T-cell (primary cell): ENCODE measurements at places on chromosomes 7 and 10. TPM values are rescaled to one million over a fixed set of nuclear protein-coding genes. Genes with fewer than 3 reads are reported as not detected.

DNA sequence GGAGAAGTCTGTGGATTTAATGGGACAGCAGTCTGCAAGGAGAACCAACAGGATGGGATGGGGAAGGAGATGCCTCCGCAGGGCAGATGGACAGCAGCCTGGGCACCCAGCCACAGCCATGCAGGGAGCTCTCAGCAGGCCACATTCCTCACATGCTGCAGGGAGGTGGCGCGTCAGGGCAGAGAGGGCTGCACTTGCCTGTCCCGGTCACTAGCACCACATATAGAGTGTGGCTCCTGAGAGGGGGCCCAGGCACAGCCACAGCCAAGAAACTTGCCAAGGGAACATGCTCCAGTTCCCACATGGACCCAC lies 86.8 kb upstream of the ZMIZ1 start:
- H3K4me3 ChIP-seq: no peak overlapping the region
- H3K4me1 ChIP-seq: no peaks in the 10 kb centered on the region
- no peak overlapping the region for H3K27ac ChIP-seq

GRCh38 chr7:130008941-130009847 lies 42.0 kb downstream of the ZC3HC1 start:
- H3K4me3 ChIP-seq: no peak overlapping the region
- H3K4me1 ChIP-seq: no peaks in the 10 kb centered on the region
- H3K27ac ChIP-seq: no peak overlapping the region
- no peak for DNase-seq
- no peaks in the 10 kb centered on the region for H3K36me3 ChIP-seq
- no peaks in the 10 kb centered on the region for H3K27me3 ChIP-seq

DNA sequence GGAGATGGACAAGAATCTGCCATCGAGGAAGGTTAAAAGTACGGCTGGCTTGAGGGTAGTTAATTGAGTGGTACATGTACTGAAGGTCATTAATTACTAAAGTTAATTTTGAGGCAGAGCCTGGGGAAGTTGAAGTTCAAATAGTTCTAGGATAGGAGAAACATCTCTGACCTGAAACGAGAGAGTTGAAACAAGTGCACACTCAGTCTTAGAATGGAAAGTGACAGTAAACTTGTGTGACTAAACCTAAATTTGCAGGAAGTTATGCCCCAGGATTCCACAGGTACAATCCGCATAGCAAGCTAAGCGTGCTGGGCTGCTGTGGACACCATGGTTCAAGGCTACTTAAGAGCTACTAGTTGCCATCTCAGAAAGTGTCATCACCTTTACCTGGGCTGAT lies 209.9 kb downstream of the CHCHD3 start:
- no peak overlapping the region for H3K27ac ChIP-seq
- H3K27me3 ChIP-seq: no peaks in the 10 kb centered on the region
- no peak for DNase-seq

DNA sequence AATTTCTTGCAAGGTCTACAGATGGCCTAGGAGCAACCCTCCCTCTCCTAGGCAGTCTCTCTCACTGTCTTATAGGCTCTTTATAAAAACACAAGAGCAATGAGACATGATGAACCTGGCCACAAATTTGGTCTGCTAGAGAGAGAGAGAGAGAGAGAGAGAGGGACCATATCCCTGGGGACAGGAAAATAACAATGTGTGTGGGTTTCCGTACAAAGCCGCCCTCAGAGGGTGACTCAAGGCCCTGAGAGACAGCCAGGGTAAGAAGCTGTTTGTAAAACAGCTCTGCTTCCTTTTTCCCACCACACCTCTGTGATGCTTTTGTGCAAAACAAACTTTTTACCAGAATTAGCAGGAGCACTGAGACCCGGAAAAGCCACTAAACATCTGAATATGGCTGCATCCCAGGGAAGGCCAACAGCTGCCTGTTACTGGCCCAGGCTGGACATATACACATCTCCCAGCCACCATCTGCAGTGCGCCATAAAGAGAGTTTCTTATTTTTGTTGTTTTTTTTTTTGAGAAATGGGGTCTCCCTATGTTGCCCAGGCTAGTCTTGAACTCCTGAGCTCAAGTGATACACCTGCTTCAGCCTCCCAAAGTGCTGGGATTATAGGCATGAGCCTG lies 18.4 kb downstream of the GIMAP5 start:
- H3K4me1 ChIP-seq: peaks cover 48% of the 10 kb centered on the region
- no peaks in the 10 kb centered on the region for H3K36me3 ChIP-seq
- H3K27ac ChIP-seq: peak overlapping the region; percentile 77
- no peaks in the 10 kb centered on the region for H3K27me3 ChIP-seq

DNA sequence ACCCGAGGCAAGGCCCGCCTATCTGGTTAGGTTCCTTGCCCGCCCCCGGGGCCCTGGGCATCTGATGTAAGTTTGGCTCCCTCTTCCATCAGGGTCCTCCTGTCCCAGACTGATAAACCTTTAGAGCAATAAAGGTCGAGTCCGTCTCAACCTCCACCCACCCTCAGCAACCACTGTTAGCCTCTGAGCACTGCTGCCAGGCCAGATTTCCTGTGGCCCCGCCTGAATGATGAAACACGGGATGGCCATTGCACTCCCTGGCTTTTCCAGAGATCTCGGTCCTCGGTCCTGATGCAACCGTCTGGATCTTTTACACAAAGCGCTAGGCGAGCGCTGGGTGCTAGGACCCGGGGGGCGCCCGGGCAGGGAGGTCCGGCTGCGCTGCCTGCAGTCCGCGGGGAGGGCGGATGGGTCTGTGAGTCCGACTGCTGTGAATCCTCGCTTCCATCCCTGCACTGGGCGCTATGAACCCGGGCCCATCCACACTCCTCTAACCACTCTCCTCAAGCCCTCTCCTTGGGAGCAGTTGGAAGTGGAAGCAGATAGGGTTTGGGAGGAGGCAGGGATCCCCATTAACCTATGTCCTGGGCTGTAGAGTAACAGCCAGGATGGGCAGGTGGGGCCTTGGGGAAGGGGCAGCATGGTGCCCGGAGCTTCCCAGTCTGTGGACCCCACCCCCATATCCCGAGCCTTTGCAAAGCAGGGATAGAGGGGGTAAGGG lies 875 bp upstream of the DDIT4 start:
- H3K4me3 ChIP-seq: peak overlapping the region; percentile 87
- H3K4me1 ChIP-seq: peaks cover 48% of the 10 kb centered on the region
- H3K36me3 ChIP-seq: peaks cover 6% of the 10 kb centered on the region
- no peak for DNase-seq
- no peaks in the 10 kb centered on the region for H3K27me3 ChIP-seq
- peak overlapping the region; percentile 53 for H3K27ac ChIP-seq

GRCh38 chr7:17367502-17367901 lies 69.0 kb downstream of the AHR start:
- H3K27me3 ChIP-seq: no peaks in the 10 kb centered on the region
- H3K4me3 ChIP-seq: no peak overlapping the region
- H3K27ac ChIP-seq: no peak overlapping the region
- no peaks in the 10 kb centered on the region for H3K36me3 ChIP-seq
- DNase-seq: no peak

DNA sequence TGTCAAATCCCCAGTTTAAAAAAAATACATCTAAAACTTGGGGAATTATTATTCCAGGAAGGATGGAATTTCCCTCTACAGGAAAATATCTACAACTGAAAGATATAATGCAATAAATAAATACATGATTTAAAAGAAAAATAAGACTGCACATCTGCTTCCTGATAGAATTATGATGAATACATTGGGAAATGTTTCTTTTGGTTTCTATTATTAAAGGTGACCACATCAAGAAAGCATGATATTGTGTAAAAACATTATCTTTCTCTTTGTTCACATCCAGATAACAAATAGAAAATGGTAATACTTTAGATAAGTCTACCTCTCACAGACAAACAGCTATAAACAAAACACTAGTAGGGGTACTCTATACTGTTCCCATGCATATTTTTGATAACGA lies 19.2 kb downstream of the SEMA3D start:
- no peak overlapping the region for H3K4me3 ChIP-seq
- H3K27ac ChIP-seq: no peak overlapping the region
- H3K36me3 ChIP-seq: no peaks in the 10 kb centered on the region
- H3K4me1 ChIP-seq: no peaks in the 10 kb centered on the region

- no peak overlapping the region for H3K4me3 ChIP-seq
- no peaks in the 10 kb centered on the region for H3K36me3 ChIP-seq
- no peak for DNase-seq
Observed at GRCh38 chr10:100307684-100308083, 21.2 kb upstream of the BLOC1S2 start.

GRCh38 chr10:84429926-84430520 lies 101.6 kb downstream of the CCSER2 start:
- peak; percentile 49 for DNase-seq
- no peaks in the 10 kb centered on the region for H3K36me3 ChIP-seq
- H3K4me1 ChIP-seq: no peaks in the 10 kb centered on the region
- no peak overlapping the region for H3K4me3 ChIP-seq
- no peaks in the 10 kb centered on the region for H3K27me3 ChIP-seq
- no peak overlapping the region for H3K27ac ChIP-seq

DNA sequence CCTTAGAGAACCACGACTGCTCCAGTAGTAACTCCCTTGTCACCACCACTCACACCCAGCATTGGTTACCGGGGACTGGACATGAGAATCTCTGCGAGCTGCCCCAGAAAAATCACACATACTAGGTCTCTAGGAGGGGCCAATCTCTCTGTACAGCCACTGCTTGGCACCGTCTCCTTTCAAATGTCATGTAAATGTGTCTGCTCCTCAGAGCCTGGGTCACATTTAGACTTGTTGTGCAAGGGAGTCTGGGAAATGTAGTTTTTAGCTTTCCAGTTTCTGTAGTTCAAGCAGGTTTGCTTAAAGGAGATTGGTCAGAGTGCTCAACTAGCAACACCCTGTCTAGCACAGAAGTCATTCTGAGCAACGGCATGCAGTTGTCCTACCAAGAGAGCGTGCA lies 60.0 kb downstream of the CHN2 start:
- H3K4me3 ChIP-seq: no peak overlapping the region
- H3K36me3 ChIP-seq: no peaks in the 10 kb centered on the region
- H3K27ac ChIP-seq: no peak overlapping the region
- H3K4me1 ChIP-seq: no peaks in the 10 kb centered on the region

GRCh38 chr7:112540839-112541577 lies 60.2 kb downstream of the LSMEM1 start:
- no peak for DNase-seq
- no peaks in the 10 kb centered on the region for H3K36me3 ChIP-seq
- no peak overlapping the region for H3K4me3 ChIP-seq
- H3K4me1 ChIP-seq: no peaks in the 10 kb centered on the region

DNA sequence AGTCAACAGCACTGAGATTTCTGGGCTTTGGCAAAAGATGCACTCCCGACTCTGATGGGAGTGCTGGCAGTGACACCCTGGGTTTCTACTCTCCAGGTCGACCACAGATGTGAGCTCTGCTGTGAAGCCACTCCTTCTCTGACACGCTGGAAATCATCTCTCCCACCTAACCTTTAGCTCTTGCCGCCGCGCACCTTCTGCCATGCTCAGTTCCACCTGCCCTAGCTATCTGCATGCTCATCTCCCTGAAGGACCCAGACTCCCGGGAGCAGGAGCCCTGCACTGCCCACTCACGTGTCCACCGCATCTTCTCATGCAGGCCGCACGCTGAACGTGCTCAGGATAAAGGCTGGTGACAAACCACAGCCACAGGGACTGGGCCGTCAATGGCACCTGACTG lies 174.8 kb downstream of the TNS3 start:
- no peak for DNase-seq
- H3K4me3 ChIP-seq: no peak overlapping the region
- H3K4me1 ChIP-seq: no peaks in the 10 kb centered on the region
- no peak overlapping the region for H3K27ac ChIP-seq
- H3K36me3 ChIP-seq: no peaks in the 10 kb centered on the region
- H3K27me3 ChIP-seq: no peaks in the 10 kb centered on the region

DNA sequence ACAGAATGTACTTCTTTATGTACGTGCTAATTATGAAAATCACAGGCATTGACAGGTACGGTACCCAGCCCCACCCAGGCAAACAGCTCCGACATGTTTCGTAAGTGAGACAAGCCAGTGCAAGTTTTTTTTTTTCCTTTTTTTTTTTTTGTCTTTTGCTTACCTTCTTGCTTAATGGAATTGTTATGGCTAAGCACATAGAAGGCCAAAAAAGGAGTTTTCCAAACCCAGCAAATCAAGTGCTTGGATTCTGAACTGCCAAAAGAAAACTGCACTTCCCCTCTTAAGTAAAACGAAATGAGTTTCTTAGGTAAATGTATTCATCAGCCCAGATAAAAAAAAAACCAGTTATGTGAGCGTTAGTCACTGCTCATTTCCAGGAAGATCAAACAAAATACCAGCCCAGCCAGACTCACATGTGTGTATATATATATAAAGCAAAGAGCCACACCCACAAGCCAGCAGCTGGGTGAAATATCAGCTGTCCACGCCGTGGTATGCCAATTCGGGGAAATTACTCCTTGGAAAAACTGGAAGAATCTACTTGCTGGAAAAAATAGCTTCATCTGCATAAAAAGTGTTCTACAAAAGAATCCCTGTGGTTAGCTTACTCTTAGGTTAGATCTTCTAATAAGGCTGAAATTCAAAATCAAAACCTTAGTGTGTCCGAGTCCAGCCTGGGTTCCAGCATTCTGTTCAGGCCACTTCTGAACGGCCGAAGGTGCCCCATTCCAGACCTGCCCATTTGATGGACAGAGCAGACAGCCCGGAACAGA lies 8.0 kb downstream of the KLF6 start:
- peaks cover 73% of the 10 kb centered on the region for H3K4me1 ChIP-seq
- no peak overlapping the region for H3K4me3 ChIP-seq
- peak; percentile 78 for DNase-seq
- peaks cover 18% of the 10 kb centered on the region for H3K36me3 ChIP-seq

DNA sequence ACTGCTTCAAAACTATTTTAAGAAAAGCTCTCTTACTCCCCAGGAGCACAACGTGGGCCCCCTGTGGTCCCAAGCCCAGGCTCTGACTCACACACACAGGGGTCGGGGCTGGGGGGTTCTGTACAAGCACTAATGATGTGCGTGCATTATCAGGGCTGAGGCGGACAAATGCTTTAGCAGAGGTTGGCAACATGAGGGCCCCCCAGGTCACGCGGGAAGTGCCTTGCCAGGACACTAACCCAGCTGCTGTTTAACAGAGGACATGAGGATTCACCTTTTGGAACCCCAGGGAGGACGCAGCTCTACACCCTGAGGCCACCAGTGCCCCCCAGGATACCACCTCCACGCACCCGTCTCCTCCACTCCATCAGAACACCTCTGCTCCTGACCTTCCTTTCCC lies 342.8 kb downstream of the DNAJB6 start:
- H3K4me1 ChIP-seq: peaks cover 7% of the 10 kb centered on the region
- no peak overlapping the region for H3K4me3 ChIP-seq
- no peak overlapping the region for H3K27ac ChIP-seq

DNA sequence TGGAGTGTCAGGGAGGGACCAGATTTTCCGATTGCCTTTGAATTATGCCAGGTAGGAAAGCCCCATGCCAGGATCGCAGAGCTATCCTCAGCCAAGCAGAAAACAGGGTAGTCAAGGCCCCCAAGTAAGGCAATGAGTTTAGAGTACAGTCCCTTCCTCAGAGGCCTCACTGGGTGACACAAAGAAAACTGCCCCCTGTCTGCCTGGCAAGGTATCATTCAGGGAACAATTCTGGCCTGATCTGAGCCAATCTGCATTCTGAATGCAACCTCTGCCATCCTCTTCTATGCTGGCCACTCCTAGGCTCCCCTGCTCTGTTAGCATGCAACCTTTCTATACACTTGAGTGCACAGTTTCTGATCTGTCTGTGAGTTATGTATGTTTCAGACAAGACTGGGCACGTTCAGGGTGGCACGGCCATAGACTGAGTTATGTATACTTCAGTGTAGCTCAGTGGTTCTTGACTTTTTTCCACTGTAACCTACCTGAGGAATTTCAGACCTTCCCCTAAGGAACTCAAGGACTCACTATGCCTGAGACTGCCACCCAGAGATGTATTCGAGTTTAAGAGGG lies 336.8 kb downstream of the PLXNA4 start:
- no peak for DNase-seq
- H3K4me3 ChIP-seq: no peak overlapping the region
- H3K27me3 ChIP-seq: peaks cover 18% of the 10 kb centered on the region
- H3K27ac ChIP-seq: no peak overlapping the region

Gene CRHR2
- not detected for total RNA-seq

Gene TMEM236
- total RNA-seq: not detected

Gene DOCK1
- 0.28 TPM for total RNA-seq

Gene GJD4
- not detected for total RNA-seq

Gene ECHDC3
- 0.62 TPM for total RNA-seq

Gene SAMD9L
- 30.1 TPM for total RNA-seq
